ENCODE measurements at places on chromosomes 2 and 18. TPM values are rescaled to one million over a fixed set of nuclear protein-coding genes. Genes with fewer than 3 reads are reported as not detected.

The CAPN14 gene
- total RNA-seq: not detected

The SNORC gene
- 2.0 TPM for total RNA-seq

The CFC1 gene
- not detected for total RNA-seq

The C18orf63 gene
- not detected for total RNA-seq

The TPO gene
- 12.4 TPM for total RNA-seq

The RAB6C gene
- total RNA-seq: 0.26 TPM

The DCDC2C gene
- not detected for total RNA-seq

- no peak overlapping the region for H3K4me3 ChIP-seq
- no peak for DNase-seq
- H3K27me3 ChIP-seq: peaks cover 33% of the 10 kb centered on the region
- H3K4me1 ChIP-seq: no peaks in the 10 kb centered on the region
- H3K36me3 ChIP-seq: no peaks in the 10 kb centered on the region
Observed at GRCh38 chr18:57353940-57354461, 1.6 kb downstream of the ST8SIA3 start.

DNA sequence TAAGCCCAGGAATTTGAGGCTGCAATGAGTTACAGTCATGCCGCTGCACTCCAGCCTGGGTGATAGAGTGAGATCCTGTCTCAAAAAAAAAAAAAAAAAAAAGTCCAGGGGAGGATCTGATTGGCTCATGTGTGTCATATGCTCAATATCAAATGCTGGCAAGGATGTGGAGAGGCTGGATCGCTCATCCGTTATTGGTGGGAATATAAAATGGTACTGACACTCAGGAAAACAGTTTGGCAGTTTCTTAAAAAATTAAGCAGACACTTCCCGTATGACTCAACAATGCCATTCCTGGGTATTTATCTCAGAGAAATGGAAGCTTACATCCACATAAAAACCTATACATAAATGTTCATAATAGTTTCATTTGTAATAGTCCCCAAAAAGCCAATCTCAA lies 68.9 kb downstream of the MEX3C start:
- H3K4me1 ChIP-seq: no peaks in the 10 kb centered on the region
- H3K36me3 ChIP-seq: no peaks in the 10 kb centered on the region
- H3K27me3 ChIP-seq: no peaks in the 10 kb centered on the region
- no peak overlapping the region for H3K27ac ChIP-seq
- H3K4me3 ChIP-seq: no peak overlapping the region

DNA sequence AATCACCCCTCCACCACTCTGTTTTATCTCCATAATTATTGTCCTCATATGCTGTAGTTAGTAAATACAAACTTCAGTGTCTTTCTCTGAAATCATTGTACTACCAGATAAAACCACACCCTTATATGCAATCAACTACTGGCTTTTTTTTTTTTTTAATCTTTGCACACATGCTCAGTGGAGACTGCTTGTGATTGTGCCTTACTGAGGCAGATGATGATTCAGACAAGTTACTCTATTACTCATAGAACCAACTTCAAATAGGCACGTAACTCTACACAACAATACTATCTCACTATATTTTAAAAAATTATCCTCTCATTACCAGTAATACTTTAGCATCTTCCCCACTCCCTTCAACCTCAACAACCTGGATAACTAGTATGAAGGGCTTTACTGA lies 1278.4 kb upstream of the PIK3C3 start:
- DNase-seq: no peak
- H3K36me3 ChIP-seq: no peaks in the 10 kb centered on the region
- H3K27me3 ChIP-seq: no peaks in the 10 kb centered on the region
- H3K4me1 ChIP-seq: no peaks in the 10 kb centered on the region

DNA sequence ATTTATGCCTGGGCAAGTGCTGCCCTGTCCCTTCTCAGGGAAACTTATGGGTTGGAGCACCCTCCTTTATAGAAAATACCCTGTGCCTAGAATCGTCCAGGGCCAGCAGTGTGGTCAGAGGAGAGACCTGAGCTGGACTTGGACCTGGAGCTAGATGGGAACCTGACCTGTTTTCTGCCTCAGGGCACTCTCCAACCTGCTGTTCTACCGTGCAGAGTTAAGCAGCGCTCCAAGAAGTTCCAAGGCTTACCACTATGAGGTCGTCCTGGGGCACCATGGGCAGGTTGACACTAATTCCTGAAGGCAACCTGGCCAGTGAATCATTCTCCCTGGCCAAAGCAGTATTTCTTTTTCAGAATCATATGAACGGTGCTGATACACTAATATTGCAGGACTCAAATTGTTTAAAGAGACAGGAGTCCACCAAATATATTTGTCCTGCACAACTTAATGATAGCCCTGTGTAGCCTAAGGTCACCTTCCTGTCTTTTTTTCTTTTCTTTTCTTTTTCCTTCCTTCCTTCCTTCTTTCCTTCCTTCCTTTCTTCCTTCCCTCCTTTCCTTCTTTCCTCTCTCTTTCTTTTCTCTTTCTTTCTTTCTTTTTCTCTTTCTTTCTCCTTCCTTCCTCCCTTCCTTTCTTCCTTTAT lies 455.4 kb upstream of the HNMT start:
- H3K4me3 ChIP-seq: no peak overlapping the region
- DNase-seq: no peak
- peaks cover 11% of the 10 kb centered on the region for H3K4me1 ChIP-seq
- no peak overlapping the region for H3K27ac ChIP-seq

DNA sequence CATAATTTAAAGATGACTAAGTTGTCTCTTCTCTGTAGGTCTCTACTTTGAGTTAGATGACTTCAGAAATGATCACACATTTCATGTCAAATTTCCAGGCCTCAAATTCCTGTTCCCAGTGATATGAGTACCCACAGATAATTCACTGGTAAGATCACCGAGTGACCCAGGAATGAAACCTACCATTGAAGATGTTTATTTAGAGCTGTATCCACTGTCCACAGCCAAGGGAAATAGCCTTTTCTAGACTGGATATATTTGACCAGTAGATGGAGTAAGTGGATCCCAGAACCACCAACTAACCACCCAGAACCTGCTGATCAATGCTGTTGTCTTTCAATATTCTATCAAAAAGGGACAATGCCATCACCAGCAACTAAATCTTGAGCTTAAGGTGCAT lies 238.8 kb downstream of the SLC8A1 start:
- peaks cover 17% of the 10 kb centered on the region for H3K4me1 ChIP-seq
- H3K36me3 ChIP-seq: no peaks in the 10 kb centered on the region
- no peak overlapping the region for H3K27ac ChIP-seq

DNA sequence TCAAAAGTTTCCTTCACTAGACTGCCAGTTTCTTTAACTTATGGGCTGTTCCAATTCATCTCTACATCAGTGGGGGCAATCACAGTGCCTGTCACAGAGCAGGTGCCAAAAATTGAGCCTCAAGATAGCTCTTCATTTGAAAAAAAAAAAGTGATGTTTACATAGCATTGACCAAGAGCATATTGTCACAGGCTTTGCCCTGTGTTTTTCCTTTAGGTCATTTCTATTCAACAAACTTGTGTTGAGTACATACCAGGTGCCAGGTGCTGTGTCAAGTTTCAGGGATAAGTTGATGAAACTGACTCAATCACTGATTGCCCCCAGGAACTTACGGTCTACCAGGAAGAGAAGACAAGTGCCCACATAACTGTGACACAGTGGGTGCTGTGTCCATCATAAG lies 22.2 kb upstream of the NT5C1B start:
- no peaks in the 10 kb centered on the region for H3K36me3 ChIP-seq
- H3K4me3 ChIP-seq: no peak overlapping the region
- peaks cover 36% of the 10 kb centered on the region for H3K4me1 ChIP-seq
- no peak for DNase-seq
- peak overlapping the region; percentile 64 for H3K27ac ChIP-seq

DNA sequence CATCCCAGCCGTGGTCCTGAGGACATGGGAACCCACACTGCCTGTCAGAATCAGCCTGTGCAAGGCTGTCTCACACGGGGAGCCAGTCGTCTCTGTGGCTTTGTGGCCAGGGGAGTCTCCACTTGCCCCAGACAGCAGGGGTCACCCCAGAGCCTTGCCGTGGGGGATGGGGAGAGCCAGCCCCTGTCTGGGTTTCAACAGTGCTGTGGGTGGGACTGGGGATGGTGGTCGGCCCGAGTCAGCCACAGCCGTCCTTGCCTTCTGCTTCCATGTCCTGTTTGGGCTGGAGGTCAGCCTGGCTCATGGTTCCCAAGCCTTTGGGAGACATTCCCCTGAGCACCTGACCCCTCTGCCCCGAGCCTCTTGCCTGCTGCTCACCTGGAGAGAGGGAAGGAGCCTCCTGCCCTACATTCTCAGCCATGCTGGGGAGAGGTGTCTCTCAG lies 19.6 kb downstream of the GPR35 start:
- no peaks in the 10 kb centered on the region for H3K36me3 ChIP-seq
- H3K4me1 ChIP-seq: no peaks in the 10 kb centered on the region
- H3K27ac ChIP-seq: no peak overlapping the region
- H3K4me3 ChIP-seq: no peak overlapping the region
- H3K27me3 ChIP-seq: peaks cover 86% of the 10 kb centered on the region

DNA sequence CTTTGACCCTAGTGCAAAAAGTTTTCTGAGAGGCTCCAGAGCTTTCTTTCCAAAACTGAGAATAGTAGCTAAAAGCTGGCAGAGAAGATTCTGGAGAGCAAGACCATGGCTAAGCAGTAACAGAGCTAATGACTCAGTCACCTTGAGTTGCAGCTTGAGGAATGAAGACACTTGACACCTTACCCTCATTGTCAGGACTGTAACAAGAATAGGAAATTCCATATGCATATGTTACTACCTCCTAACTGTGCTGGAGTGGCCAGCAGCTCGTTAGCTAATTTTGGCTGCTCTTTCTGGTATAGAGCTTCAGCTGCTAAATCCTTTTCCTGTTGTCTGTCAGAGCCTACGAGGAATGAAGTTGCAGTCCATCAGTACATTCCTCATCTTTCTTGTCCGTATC lies 68.6 kb upstream of the LHCGR start:
- no peaks in the 10 kb centered on the region for H3K4me1 ChIP-seq
- peak; percentile 26 for DNase-seq
- H3K27me3 ChIP-seq: no peaks in the 10 kb centered on the region

- no peaks in the 10 kb centered on the region for H3K27me3 ChIP-seq
- DNase-seq: no peak
- H3K4me3 ChIP-seq: no peak overlapping the region
- H3K4me1 ChIP-seq: no peaks in the 10 kb centered on the region
- H3K36me3 ChIP-seq: no peaks in the 10 kb centered on the region
Observed at GRCh38 chr2:215003001-215003400, 135.4 kb downstream of the ABCA12 start.

GRCh38 chr2:20071397-20072383 lies 20.3 kb upstream of the LAPTM4A start:
- peak overlapping the region; percentile 64 for H3K27ac ChIP-seq
- H3K27me3 ChIP-seq: no peaks in the 10 kb centered on the region
- no peak for DNase-seq
- H3K36me3 ChIP-seq: no peaks in the 10 kb centered on the region

DNA sequence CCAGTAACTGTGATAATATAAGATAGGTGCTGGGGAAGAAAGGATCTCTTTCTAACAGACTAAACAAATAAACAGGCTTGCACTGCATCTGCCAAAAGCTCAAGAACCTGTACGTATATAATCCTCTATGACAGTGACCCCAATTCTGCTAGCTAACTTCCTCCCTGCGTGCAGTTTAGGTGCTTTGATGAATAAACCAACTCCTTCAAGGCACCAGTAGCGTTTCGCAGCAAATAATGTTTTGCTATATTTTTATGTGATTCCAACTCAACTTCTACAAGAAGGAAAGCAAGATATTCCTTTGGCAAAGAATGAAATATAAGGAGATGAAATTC lies 135.5 kb upstream of the CHAC2 start:
- H3K36me3 ChIP-seq: no peaks in the 10 kb centered on the region
- H3K4me3 ChIP-seq: no peak overlapping the region
- H3K27me3 ChIP-seq: no peaks in the 10 kb centered on the region
- no peak overlapping the region for H3K27ac ChIP-seq
- no peaks in the 10 kb centered on the region for H3K4me1 ChIP-seq

- H3K4me3 ChIP-seq: no peak overlapping the region
- no peak for DNase-seq
- H3K27ac ChIP-seq: no peak overlapping the region
- no peaks in the 10 kb centered on the region for H3K27me3 ChIP-seq
Observed at GRCh38 chr2:118388771-118389170, 300.5 kb downstream of the INSIG2 start.

GRCh38 chr18:23056315-23056714 lies 79.0 kb upstream of the CABLES1 start:
- no peaks in the 10 kb centered on the region for H3K27me3 ChIP-seq
- no peak overlapping the region for H3K4me3 ChIP-seq
- no peak overlapping the region for H3K27ac ChIP-seq

GRCh38 chr2:231144896-231145295 lies 20.1 kb upstream of the HTR2B start:
- H3K27ac ChIP-seq: no peak overlapping the region
- H3K4me1 ChIP-seq: peaks cover 19% of the 10 kb centered on the region
- peaks cover 47% of the 10 kb centered on the region for H3K36me3 ChIP-seq
- H3K4me3 ChIP-seq: no peak overlapping the region
- H3K27me3 ChIP-seq: no peaks in the 10 kb centered on the region

GRCh38 chr2:58110765-58111164 lies 64.2 kb downstream of the VRK2 start:
- no peak overlapping the region for H3K27ac ChIP-seq
- no peak for DNase-seq
- H3K4me3 ChIP-seq: no peak overlapping the region
- H3K27me3 ChIP-seq: no peaks in the 10 kb centered on the region

DNA sequence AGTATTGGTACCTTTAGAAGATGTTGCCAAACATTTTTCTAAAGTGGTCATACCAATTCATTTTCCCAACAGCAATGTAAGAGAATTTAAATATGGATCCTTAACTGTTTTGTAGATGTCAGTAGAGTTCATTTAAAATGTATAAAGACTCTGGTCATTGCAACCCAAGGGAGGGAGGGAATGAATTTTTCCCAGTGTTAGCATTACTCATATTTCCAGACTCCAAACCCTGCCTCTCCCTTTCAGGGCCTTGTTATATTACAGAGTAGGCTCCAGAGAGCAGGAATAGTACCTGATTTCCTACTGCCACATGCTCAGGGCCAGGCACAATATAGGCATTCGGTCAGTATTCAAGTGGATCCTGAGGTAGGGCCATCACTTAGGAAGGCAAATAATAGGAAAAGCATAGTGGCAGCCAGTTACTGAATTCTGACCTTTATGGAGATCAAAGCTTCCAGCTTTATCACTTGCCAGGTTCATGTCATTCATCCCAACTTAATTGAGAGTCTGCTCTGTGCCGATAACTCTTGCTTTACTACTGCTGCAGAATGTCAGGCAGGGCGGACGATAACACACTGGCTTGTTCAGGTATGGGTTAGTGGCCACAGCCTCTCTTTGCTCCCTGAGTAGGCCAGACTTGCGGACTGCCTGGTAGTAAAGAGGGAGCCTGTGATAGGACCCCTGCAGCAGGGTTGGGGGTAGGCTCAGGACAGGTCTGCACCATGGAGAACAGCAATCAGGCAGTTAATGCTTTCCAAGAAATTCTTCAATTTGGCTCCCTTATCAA lies 75.3 kb downstream of the OSBPL6 start:
- no peak overlapping the region for H3K27ac ChIP-seq
- no peak overlapping the region for H3K4me3 ChIP-seq
- no peaks in the 10 kb centered on the region for H3K36me3 ChIP-seq
- no peaks in the 10 kb centered on the region for H3K27me3 ChIP-seq
- no peak for DNase-seq
- H3K4me1 ChIP-seq: peaks cover 29% of the 10 kb centered on the region

GRCh38 chr2:62216616-62217015 lies 20.7 kb downstream of the B3GNT2 start:
- no peak overlapping the region for H3K4me3 ChIP-seq
- H3K36me3 ChIP-seq: no peaks in the 10 kb centered on the region
- peak overlapping the region; percentile 28 for H3K27ac ChIP-seq
- no peak for DNase-seq

GRCh38 chr2:24206714-24207113 lies 31.9 kb downstream of the FAM228A start:
- peaks cover 94% of the 10 kb centered on the region for H3K36me3 ChIP-seq
- H3K27ac ChIP-seq: no peak overlapping the region
- no peak for DNase-seq
- no peaks in the 10 kb centered on the region for H3K27me3 ChIP-seq
- no peaks in the 10 kb centered on the region for H3K4me1 ChIP-seq
- no peak overlapping the region for H3K4me3 ChIP-seq

Measured in esophagus muscularis mucosa (tissue), 4 donors.